Femur (tissue), 1 donor: ENCODE measurements at places on chromosomes 3 and 15.

GRCh38 chr3:26369133-26369532 is 253.4 kb upstream of the LRRC3B start:
- no peak for DNase-seq

GRCh38 chr3:103991461-103992115 is 1375.1 kb upstream of the ALCAM start:
- no peak for DNase-seq

- no peak for DNase-seq
Observed at GRCh38 chr3:150237490-150237889, 170.6 kb upstream of the TSC22D2 start.

DNA sequence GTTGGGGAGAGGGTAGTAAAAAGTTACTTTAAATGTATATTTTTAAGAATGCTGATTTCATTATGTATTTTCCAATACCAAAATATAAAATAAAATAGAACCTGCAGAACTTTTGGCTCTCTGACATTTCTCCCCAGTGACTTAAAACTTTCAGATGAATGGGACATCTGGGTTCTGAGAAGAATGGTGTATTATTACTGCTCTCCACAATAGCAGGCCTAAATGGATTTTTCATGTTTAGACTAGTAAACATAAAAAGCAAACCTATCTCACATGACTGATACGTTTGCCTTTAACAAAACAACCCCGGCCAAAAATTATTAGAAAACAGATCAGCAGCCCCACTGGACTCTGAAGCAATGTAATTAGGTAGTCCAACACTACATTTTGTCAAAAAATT is 73.8 kb downstream of the FHIT start:
- DNase-seq, result no peak

DNA sequence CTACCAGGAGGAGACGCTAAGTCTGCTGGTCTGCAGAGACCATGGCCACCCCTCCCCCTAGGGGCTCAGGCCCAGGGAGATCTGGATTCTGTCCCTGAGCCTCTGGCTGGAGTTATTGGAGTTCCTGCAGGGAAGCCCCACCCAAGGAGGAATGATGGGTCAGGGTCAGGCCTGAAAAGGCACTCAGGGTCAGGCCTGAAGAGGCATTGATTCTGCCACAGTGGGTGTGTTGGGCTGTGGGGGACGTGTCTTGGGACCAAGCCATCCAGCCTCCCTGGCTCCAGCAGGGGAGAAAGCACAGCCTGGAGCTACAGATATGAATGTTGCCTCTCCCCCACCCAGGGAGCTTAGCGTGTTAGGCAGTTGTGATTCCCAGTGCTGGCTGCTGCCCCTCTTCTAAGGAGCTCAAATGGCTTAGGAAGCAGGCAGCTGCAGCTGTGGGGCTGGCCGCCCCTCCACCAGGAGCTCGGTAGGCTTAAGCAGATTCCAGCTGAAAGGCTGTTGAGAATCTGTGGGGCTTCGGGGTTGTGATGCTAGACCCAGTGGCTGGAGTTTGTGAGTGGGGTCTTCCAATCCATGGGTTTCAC is 176.7 kb downstream of the CHL1 start:
- DNase-seq, result no peak

DNA sequence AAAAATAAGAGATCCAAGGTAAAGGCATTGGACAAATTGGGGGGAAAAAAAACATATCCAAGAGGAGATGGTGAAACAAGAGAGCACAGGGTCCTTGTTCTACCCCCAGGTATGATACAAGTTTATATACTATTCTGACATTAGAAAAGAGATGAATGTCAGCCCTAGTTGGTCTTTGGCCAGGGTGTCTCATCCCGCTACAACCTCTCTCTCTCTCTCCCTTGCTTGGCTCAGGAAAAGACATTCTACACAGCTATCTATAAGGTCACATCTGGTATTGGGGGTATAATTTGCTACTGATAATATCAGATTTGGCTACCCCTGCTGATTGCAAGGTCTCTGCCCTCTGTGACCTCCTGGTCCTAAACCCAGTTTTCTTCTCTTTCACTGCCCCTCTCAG is 117.2 kb downstream of the GOLIM4 start:
- no peak for DNase-seq
